Spleen (tissue), 13 donors: ENCODE measurements at places on chromosomes 2 and 18. TPM values are rescaled to one million over a fixed set of nuclear protein-coding genes. Genes with fewer than 3 reads are reported as not detected.

Gene C2orf68
- total RNA-seq = 45.2 TPM

Gene HMSD
- total RNA-seq = not detected

Gene TMEM200C
- total RNA-seq = 2.5 TPM

DNA sequence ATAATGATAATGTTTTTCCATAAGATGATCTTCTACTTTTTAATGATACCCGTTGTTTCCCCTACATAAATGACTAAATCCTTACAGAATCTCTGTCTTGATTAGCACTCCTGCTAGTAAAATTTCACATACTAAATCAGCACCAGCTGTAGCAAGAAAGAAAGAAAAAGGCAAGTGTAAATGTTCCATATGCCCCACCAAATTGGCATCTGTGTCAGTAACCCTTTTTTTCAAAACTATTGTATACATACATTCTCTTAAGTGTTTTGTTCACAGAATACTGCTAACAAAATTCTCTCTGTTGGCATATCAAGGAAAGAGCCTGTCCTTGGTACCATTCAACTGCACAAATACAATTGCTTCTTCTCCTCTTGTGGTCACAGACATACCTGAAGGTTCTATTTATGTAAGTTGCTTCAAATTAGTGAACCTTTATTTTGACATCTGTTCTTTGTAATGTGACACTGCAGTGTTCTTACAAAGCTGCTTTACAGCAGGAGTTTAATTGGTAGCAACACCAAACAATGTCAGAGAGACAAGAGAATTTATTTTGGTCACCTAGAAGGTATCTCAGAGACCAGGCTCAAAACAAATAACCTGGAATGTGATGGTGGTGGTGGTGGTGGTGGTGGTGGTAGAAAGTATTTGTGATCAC lies 641.9 kb downstream of the ZEB2 start:
- DNase-seq = no peak

DNA sequence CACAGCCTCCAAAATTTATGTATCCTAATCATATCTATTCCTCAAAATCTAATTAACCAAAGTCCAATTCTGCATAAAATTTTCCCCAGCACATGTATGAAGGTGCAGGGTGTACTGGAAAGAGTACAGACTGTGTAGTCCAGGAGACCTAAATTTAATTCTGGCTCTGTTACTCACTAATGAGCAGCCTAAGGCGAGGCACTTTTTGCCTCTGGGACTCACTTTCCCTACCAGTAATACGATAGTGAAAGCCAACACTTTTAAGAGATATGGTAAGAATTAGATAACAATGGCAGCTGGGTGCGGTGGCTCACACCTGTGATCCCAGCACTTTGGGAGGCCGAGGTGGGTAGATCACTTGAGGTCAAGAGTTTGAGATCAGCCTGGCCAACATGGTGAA lies 177.7 kb downstream of the PIEZO2 start:
- DNase-seq = no peak

- DNase-seq = no peak
These were observed 72.0 kb downstream of the KCNE4 start for GRCh38 chr2:223123855-223124610.

GRCh38 chr2:37558623-37559022 lies 112.8 kb downstream of the CDC42EP3 start:
- no peak for DNase-seq

- no peak for DNase-seq
These were observed 32.1 kb downstream of the ZFP36L2 start for GRCh38 chr2:43194121-43194869.
